Activated CD8-positive, alpha-beta T cell treated with anti-CD3 and anti-CD28 coated beads for 36 hours (primary cell): ENCODE measurements at places on chromosomes 5 and 9. TPM values are rescaled to one million over a fixed set of nuclear protein-coding genes. Genes with fewer than 3 reads are reported as not detected.
A peak's percentile ranks its signal among the peaks of the same experiment; 100 is the strongest.

GRCh38 chr5:143316844-143317631 lies 86.4 kb downstream of the NR3C1 start:
- no peak for DNase-seq

DNA sequence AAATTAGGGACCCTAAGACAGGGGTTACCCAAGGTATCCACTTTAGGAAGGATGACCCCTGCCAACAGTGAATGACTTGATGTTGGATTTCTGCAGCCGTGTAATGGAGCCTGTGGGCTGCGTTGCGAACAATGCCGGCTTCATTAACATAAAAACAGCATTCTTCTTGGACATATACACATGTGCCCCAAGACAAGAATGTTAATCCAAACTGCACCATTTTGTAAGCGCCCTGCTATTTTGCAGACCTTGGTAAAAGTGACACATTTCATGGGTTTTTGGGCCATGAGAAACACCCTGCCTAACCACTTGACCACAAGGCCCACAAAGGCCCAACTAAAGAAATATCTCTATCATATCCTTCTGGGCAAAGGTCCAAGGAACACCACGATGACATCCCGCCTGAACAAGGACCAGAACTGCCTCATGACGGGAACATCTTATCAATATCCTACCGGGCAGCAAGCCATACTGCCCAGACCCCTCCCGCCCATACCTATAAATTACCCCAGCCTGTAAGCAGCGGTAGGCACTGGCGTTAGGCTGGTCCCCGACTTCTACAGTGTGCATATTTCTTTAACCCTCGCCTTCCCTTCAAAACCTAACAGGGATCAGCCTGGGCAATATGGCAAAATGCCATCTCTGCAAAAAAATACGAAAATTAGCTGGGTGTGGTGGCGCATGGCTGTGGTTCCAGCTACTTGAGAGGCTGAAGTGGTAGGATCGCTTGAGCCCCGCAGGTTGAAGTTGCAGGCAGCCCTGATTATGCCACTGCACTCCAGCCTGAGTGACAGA lies 9.7 kb upstream of the PDCD1LG2 start:
- no peak for DNase-seq

DNA sequence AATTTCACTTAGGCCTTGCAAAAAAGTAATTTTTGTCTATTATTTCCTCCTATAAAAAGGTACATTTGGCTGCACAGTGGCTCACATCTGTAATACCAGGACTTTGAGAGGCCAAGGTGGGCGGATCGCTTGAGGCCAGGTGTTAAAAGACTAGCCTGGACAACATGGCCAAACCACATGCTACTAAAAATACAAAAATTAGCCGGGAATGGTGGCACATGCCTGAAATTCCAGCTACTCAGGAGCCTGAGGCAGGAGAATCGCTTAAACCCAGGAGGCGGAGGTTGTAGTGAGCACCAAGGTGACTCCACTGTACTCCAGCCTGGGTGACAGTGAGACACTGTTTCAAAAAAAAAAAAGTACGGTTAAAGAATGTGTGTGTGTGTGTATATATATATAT lies 15.7 kb downstream of the NUP155 start:
- DNase-seq: no peak

GRCh38 chr5:180636016-180636402 lies 13.4 kb downstream of the FLT4 start:
- no peak for DNase-seq

- DNase-seq: peak; percentile 21
Measured at GRCh38 chr9:19998823-19999455, 210.1 kb upstream of the SLC24A2 start.

OXCT1 gene
- total RNA-seq: 65.0 TPM

OGN gene
- not detected for total RNA-seq

SUB1 gene
- total RNA-seq: 403 TPM
